ENCODE measurements at places on chromosomes 2 and 18.
A peak's percentile ranks its signal among the peaks of the same experiment; 100 is the strongest.

- no peak for DNase-seq
Measured at GRCh38 chr2:241797441-241798080, 11.4 kb upstream of the NEU4 start.

DNA sequence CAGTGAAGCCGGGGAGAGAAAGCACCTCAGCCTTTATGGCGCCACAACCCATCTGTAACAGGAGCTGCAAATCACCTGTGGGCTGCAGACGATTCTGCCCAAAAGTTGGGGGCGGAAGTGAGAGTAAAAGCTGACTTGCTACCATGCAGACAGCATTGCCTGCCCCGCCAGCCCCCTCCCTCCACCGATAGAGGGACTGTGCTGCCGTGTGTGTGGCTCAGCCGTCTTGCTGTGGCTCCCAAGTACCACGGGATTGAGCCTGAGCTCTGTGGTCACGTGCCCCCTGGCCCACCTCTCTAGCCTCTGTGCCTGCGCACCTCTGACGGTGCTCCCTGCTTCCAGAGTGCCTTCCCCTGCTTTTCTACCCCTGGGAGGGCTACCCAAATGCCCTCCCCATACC, 79.6 kb downstream of the GLI2 start:
- no peak for DNase-seq

DNA sequence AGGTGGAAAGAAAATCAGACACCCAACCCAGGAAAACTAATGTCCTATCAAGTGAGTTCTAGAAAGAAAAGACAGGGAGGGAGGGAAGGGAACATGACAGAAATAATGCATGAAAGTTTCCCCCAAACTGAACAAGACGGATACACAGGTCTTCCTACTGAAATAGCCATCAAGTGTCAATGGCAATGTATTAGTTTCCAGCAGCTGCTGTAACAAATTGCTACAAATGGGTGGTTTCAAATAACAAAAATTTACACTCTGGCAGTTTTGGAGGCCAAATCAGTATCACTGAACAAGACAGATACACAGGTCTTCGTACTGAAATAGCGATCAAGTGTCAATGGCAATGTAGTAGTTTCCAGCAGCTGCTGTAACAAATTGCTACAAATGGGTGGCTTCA, 70.6 kb downstream of the LDAH start:
- no peak for DNase-seq

GRCh38 chr18:47522359-47522758, 270.9 kb upstream of the SKOR2 start:
- no peak for DNase-seq

DNA sequence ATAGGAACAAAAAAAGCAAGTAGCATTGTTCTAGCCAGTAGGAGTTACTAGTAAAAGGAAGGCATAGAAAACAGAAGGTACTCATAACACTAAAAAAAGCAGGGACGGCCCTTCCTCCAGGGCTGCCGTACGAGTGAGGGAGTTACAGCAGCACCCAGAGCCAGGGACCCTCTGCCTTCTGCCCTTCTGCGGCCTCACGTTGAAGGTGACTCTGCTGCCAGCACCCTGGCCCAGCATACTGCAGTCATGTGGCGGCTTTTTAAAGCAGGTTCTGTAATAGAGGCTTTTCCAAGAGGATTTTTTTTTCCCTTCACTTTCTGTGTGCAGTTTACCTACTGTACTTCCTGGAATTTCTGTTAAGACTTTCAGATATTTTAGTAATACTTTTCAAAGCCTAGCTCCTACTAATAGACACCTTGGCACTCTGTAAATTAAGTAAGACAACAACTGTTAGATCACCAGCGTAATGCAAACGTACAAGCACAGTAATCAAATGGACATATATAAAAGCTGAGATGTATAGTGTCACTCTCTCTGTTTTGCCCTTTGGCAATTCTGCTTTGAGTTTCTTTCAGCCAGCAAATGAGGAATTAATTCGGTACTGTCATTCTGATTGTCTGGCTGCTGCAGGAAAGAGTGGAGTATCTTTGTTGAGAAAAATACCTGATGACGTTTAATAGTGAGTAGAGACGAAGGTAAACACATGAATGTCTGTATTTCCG, 161.5 kb downstream of the PTGR3 start:
- DNase-seq = no peak

GRCh38 chr2:234395891-234396420, 100.9 kb downstream of the ARL4C start:
- DNase-seq = no peak

GRCh38 chr2:55114082-55114481, 63.8 kb upstream of the RTN4 start:
- DNase-seq = no peak

DNA sequence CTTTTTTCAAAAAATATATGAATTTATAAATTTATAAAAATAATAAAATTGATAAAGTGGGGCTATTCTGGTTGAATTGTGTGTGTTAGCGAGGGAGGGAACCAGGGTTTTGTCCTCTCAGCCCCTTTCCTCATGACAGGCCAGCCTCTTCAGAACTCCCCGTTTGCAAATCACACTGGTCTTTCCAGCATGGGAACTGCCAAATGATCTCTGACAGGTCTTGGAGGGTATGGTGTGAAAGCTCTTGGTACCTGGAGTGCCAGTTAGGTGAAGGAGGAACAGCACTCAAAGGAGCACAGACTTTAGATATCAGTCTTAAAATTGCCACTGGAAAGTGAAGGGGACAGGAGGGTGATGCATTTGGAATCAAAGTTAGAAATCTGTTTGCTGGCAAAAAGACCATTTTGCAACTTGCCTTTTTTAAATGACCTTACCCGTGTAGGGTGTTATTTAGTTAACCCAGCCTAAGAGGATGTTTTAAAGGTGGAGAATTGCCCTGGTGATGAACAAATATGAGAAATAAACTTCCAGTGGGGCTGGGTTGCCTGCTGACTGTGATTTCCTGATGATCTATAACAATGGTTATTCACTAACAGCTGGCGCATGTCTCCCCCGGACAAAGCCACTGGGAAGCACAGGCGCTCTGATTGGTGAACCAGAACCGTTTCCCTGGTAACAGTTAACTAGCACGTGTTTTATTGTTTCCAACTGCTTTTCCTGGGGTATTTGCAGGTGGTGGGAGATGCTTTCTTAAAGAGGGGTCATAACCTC, 85.3 kb upstream of the EFEMP1 start:
- peak; percentile 70 for DNase-seq

- DNase-seq = no peak
Measured at GRCh38 chr2:236717729-236718128, 148.1 kb downstream of the ACKR3 start.

- DNase-seq = no peak
Measured at GRCh38 chr2:241943961-241944575, 74.5 kb downstream of the RTP5 start.

- DNase-seq = no peak
Measured at GRCh38 chr18:8928847-8929780, 173.4 kb upstream of the NDUFV2 start.

DNA sequence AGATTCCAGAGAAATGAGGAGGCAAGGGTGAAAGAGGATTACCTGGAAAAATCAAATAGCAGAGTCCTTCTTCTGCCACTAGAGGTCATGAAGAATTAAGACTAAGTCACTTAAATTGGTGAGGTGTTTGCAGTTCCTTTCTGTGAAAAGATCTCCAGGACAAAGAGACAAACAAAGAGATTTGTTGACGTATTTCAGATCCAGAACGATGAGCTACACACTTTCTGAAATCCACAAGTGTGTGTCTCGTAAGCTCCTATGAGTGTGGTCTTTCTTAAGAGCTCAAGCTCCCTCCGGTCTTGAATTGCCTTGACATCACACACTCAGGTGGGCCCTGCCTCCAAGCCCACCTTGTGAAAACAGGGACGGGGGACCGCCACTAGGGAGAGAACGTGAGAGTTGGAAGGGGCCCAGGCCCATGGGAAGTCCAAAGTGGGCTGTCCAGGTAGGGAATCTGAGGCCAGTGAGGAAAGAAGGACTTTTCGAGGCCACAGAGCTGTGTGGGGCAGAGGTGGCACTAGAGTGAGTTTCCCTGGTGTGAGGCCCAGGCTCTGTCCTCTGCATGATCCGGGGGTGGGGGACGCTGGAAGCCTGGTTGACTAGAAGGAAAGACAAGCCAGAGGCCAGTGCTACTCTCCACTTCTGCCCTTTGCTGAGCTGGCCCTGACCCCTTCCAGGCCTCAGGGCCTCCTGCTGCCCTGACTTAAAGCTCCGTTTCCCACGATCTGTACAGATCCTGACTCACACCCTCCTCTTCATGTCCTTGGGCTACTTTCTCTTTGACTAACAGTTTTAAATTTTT, 168.1 kb upstream of the NCK2 start:
- DNase-seq = no peak

GRCh38 chr2:97738179-97739019, 25.0 kb downstream of the ZAP70 start:
- no peak for DNase-seq

- no peak for DNase-seq
Measured at GRCh38 chr18:75073654-75074053, 135.3 kb downstream of the PTGR3 start.

DNA sequence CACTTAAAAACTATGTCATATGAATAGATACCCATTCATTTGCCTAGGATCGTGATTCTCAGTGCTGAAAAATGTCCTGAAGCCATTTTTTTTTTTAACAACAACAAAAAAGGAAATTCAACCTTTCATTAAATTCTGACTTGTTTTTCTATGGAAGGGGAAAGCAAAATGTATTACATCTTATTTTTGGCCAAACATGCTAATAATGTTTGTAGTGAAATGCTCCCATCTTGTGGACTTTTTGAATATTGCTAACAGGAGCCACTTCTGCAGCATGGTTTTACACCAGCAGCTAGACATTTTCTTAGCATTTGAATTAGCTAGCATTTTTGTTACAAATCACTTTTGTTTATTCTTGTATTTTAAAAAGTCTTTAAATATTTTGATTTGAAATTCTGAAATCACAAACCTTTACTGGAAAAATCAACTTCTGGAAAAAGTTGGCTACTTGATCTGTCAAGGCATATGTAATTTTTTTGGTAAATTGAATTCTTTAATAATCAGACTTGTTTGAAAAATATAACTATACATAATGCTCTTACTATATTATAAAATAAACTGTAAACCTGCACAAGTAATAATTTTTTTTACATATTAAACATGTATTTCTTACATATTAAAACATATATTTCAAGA, 75.8 kb downstream of the KIDINS220 start:
- DNase-seq = no peak

DNA sequence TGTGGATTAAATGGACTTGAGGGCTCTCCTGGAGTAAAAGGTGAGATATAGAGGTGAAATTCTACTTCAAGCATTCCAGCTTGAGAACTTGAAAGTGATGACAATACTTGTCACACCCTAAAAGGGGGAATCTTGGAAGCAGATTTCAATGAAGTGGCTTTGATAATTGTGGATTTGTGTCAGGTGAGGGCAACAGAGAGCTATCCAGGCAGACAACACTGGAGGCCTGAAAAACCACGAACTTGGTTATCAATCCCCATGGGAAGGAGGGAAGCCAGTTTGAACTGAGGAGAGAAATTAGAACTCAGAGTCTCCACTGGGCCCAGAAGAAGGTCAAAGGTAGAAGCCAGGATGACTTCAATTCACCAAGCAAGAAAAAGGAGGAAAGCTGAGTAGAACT, 263.9 kb downstream of the FIGN start:
- no peak for DNase-seq
